ENCODE measurements at places on chromosomes 2 and 18.

- DNase-seq: no peak
These were observed 618 bp downstream of the POLR2D start for GRCh38 chr2:127857265-127857808.

- DNase-seq: no peak
These were observed 337.7 kb upstream of the SETBP1 start for GRCh38 chr18:44342946-44343345.

GRCh38 chr2:236830926-236831325 lies 254.8 kb upstream of the COPS8 start:
- no peak for DNase-seq

DNA sequence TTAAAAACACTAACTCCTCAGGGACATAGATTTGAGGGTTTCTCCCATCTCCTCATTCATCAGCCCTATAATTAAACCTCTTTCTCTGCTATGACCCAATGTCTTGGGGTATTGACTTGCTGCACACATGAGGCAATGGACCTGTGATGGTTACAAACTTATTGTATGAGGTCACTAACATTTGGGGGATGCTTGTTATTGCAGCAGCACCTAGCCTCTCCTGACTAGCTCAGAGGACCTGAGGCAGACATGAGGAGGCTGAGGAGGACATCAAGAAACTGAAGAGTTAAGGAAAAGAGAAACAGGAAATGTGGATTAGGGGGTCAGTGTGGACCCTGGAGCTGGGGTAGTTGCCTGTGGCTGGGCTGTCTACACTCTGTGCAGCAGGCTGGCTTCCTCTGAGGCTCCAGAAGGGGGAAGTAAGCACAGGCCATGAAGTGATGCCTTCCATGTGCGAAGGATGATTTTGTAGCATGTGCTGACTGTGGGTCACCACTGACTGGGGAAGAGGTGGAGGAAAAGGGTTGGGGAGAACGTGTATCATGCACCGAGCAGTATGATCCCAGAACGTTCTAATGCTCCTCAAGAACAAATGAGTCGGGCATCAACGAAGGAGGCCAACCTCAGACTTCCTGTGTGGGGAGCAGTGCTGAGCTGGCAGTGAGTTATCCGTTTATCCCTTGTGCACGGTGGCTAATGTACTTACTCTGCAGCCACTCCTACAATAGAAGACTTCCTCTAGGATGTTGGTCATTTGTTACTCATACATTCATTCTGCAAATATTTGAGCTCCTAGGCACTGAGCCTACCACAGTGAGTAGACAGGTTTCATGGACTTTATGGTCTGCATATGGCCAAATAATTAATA lies 42.1 kb upstream of the RFX8 start:
- DNase-seq: no peak

DNA sequence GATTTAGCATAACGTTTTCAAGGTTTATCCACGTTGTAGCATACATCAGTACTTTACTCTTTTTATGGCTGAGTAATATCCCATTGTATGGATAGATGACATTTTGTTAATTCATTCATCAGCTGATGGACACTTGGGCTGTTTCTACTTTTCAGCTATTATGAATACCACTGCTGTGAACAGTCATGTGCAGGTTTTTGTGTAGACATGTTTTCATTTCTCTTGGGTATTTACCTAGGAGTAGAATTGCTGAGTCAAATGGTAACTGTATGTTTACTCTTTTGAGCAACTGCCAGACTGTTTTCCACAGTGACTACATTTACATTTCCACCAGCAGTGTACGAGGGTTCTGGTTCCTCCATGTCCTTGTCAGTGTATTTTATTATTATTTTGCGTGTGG lies 33.9 kb downstream of the COX7A2L start:
- peak; percentile 88 for DNase-seq

DNA sequence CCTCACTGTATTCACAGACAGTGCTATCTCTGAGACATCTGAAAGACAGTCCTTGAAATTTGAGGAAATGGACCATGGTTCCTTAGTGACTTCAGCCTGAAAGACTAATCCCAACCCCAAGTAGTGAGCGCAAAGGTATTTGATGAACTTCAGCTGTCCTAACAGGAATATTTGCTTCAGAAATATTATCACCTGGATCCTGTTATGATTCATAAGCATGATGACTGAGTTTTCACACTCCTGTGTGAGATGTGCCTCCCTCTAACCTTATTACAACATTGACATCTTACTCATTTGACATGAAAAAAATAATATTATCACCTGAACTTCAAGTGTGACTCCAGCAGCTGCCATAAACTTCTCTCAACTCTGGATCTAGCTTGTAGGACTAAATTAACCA lies 11.6 kb upstream of the MRPL19 start:
- no peak for DNase-seq

DNA sequence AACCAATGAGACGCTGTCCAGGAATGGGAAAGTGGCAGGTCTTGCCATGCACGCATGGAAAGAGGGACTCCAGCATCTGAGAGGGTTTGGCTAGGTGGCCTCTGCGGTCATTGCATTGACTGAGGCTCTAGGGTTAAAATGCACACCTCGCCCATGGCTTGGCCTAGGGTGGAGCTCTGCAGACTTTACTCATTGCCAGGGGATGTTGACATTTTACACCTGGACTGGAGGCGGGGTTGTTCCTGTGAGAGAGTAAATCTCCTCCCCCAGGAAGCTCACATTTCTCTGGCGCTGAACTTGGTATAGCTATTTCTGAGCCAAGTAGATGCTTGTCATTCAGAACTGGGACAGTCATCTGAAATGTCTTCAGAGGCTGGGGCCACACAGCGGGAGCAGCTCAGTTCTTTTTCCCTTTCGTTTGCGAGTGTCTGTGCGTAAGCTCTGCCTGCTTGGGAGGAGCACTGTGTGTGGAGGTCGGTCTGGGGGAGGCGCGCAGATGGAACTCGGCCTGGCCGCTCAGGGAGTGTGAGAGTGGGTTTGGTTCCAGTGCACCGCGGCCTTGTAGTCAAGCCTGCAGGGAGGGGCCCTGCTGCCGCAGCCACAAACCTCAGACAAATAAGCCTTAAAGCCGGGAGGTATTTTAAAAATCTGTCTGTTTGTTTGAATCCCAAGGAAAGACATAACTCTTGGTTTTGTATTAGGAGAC lies 76.5 kb downstream of the LPIN1 start:
- DNase-seq: no peak

- DNase-seq: peak; percentile 68
These were observed 151.3 kb downstream of the NR4A2 start for GRCh38 chr2:156181208-156181607.

DNA sequence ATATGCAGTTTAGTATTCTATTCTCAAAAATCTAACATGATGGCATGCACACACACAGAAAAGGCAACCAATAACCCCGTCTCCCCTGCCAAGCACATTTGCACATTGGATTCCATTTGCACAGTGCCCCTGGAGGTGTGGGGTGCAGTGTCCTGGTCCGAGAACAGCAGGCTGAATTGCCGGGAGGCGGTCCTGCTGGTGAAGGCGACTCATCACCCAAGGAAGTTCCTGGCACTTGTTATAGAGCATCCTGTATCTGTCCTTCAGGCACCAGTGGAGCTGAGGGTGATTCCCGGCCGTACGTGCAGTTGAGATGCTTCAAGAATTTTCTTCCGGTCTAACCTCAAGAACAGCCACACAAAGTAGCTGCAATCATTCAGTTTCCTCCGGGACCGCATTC lies 73.0 kb upstream of the RAB12 start:
- DNase-seq: no peak

DNA sequence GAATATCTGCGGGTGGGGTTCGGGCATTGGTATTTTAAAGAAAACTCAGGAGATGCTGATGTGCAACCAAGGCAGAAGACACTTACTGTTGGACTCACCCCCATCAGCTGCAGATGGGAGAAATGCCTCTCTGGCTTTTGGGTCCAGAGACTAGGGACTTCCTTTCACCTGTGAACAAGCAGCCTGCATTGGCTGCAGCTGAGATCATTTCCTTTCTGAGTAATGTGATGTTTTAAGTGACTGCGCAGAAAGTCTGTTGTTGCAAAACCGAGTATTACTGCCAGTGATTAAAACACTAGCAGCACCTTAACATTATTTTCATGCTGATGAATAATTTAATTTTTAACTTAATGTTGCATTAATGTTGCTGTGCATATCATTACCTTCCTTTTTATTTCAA lies 143.0 kb downstream of the TSN start:
- no peak for DNase-seq

GRCh38 chr18:34576622-34577021 lies 133.5 kb upstream of the DTNA start:
- DNase-seq: no peak

- no peak for DNase-seq
These were observed 76.1 kb upstream of the DNMT3A start for GRCh38 chr2:25417715-25418369.

- DNase-seq: no peak
These were observed 497.9 kb upstream of the FANCL start for GRCh38 chr2:58739033-58739432.

DNA sequence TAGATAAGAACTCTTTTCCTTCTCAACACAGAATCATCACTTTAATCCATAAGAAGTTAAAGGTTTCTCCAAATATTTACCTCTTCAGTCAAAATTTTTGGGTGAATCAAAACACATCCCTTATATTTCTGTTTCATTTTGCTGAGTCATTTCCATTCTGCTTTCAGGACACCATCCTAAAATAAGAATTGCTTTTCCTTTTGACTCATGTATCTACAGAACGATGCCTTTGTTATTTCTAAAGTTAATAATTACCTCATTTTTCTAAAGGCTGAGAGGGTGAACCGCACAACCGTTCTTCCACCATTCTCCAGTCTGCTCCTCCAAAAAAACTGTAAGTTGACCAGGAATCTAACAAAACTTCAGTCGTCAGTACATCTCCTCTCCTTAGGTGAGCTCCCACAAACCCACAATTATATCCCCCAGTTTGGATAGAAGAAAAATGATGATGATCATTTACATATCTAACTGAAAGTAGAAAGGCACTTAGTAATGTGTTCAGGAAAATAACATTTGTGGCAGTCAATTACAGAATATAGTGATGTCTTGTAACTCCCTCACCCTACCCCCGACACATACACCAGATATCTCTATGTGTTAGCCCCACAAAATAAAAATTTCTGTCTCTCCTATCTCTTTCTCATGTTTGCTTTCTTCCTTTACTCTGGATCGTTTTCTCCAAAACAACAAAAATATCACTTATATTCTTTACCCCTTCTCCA lies 162.5 kb downstream of the RAD51AP2 start:
- DNase-seq: no peak
